ENCODE measurements at places on chromosomes 7 and 10. TPM values are rescaled to one million over a fixed set of nuclear protein-coding genes. Genes with fewer than 3 reads are reported as not detected.

ENTPD1 gene
- total RNA-seq: 1.9 TPM

FRAT1 gene
- 21.8 TPM for total RNA-seq

SPACDR gene
- total RNA-seq: 4.6 TPM

OR2A7 gene
- 3.9 TPM for total RNA-seq

CAMK2G gene
- total RNA-seq: 64.3 TPM

OR13A1 gene
- not detected for total RNA-seq

KIF11 gene
- total RNA-seq: 2.0 TPM

ASZ1 gene
- not detected for total RNA-seq

LEP gene
- not detected for total RNA-seq

NANOS1 gene
- total RNA-seq: 0.49 TPM

INSYN2A gene
- not detected for total RNA-seq

IQUB gene
- total RNA-seq: 0.14 TPM

SLC26A3 gene
- total RNA-seq: not detected

PIP gene
- total RNA-seq: not detected

PON1 gene
- not detected for total RNA-seq

PIK3AP1 gene
- total RNA-seq: 1.7 TPM

ZNF853 gene
- total RNA-seq: 2.2 TPM

WNT8B gene
- total RNA-seq: not detected

GRCh38 chr7:105723572-105723971, 142.3 kb upstream of the EFCAB10 start:
- no peak for DNase-seq

- DNase-seq: no peak
Measured at GRCh38 chr10:61606959-61607907, 55.5 kb upstream of the CABCOCO1 start.

- DNase-seq: peak; percentile 31
Measured at GRCh38 chr7:50264908-50265307, 39.6 kb upstream of the IKZF1 start.

- DNase-seq: no peak
Measured at GRCh38 chr7:127557803-127558202, 27.6 kb downstream of the GCC1 start.

- DNase-seq: no peak
Measured at GRCh38 chr10:68957654-68958053, 1.7 kb downstream of the DDX21 start.

- no peak for DNase-seq
Measured at GRCh38 chr7:3589752-3590151, 288.7 kb downstream of the SDK1 start.

DNA sequence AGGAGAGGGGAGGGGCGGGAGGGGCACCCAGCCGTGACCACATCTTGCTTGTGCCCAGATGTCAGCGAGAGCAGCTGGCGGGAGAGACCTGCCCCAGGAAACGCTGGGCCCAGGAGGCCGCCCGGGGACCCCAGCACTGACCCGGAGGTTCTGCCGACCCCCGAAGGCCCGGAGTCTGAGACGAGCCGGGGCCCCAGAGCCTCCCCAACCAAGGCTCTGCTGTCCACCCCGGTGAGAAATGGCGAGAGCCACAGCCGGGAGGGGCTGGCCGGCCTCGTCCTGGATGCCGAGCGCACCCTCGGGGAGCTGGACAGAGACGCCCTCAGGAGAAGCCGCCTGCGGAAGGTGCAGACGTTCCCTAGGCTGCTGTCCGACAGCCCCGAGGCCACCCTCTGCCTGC, 25.9 kb downstream of the KNDC1 start:
- DNase-seq: no peak

GRCh38 chr10:13939391-13939790, 352.6 kb downstream of the PRPF18 start:
- no peak for DNase-seq

GRCh38 chr10:106900016-106900652, 264.4 kb downstream of the SORCS1 start:
- no peak for DNase-seq

DNA sequence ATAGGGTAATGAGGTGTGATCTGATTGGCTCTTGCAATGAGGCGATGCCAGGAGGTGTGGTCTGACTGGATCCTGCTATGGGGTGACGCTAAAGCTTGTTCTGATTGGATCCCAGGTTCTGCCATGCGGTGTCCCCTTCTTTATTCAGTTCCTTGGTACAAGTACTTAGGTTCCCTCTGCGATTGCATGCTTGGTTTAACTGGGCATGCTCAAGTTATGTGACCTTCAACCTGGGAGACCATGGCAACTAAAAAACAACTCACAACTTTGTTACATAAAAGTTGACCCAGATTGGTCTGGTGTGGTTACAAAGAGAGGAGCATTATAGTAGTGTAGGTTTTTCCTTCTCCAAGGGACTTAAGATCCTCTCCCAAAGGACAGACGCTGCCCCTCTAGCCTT, 49.5 kb upstream of the DNAJC1 start:
- no peak for DNase-seq

GRCh38 chr7:89085580-89085979, 290.0 kb upstream of the TEX47 start:
- no peak for DNase-seq

- DNase-seq: no peak
Measured at GRCh38 chr10:69574571-69574978, 1.4 kb upstream of the NEUROG3 start.

- no peak for DNase-seq
Measured at GRCh38 chr7:4018601-4019316, 663.3 kb upstream of the FOXK1 start.

DNA sequence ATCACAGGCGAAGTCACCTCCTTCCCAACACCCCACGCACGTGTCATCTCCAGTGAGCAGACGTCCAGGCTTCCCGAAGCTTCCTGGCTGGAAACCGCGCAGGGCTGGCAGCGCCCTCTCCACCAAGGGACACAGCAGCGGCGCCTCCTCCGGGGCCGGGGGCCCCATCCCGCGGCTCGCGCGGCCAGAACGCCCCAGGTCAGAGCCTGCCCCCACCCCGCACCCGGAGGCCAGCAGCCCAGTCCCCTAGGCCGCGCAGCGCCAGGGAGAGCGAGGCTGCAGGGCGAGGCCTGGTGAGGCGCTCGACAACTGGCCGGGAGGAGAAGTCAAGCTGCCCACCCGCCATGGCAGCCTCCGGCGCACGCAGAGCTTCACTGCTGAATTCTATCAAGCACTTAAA, 247.0 kb downstream of the SEMA3D start:
- no peak for DNase-seq

- DNase-seq: no peak
Measured at GRCh38 chr7:44808914-44809393, 12.5 kb downstream of the PPIA start.

GRCh38 chr10:83023662-83024061, 1115.6 kb upstream of the GHITM start:
- DNase-seq: no peak

DNA sequence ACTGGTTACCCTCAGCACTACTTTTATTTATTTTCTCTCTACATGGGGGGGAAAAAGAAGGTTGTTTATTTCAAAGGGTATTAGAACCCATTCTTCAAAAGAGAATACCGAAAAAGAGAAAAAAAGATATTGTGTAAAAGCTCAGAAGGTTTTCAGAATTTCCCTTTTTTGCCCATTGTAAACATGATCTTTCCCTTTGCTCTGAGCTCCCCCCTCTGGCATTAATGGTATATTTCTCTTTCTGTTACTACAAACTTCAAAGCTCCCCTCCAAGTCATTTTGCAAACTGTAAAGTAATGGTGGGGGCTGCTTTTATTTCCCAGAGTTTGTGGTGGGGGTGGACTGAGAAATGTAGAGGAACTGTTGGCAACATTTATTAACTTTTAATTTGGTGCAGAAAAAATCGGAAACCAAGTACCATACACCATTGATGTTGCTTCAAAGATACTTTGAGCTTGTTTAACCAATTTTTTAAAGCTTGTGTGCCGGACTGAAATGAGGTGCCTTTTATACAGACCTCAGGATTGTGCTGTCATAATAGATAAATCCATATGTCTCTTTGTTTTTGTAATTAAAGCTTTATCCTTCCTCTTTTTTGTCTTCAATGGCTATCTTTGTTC, 181.5 kb downstream of the EXOC4 start:
- no peak for DNase-seq

DNA sequence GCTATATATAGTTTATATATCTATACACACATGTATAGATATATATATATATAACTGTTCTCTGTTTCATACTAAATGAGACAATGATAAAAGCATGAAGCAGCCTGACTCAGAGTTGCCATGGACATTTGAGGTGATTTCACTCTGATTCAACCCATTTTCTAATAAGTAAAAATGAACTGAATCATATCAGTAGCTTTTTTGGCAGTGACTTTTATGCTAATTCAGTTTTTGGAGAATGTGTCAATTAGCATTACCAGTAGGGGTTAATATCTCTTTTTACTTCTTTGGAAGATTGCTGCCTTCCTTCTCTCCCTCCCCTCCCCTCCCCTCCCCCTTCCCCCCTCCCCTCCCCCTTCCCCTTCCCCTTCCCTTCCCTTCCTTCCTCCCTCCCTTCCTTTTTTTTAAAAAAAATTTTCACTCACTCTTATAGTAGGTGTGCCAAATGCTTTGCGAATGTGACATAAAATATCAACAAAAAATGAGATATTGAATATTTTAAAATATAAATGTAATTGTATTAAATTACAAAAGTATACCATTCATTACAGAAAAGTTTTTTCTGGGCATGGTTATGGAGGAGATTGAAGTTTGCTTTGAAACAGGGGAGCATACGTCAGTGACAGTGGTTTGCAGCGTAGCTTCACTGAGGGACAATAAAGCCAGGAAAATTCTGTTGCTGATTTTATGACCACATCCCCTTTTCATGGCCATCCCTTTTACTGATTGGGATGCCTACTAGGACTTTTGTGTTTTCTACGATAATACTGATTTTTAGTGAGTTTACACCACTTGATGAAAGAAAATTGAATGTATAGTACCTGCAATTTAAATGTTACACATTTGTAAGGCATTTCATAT, 64.0 kb upstream of the KLF6 start:
- no peak for DNase-seq

- no peak for DNase-seq
Measured at GRCh38 chr7:21486511-21486910, 56.3 kb upstream of the DNAH11 start.

- DNase-seq: no peak
Measured at GRCh38 chr7:31710171-31710570, 23.2 kb downstream of the PPP1R17 start.

DNA sequence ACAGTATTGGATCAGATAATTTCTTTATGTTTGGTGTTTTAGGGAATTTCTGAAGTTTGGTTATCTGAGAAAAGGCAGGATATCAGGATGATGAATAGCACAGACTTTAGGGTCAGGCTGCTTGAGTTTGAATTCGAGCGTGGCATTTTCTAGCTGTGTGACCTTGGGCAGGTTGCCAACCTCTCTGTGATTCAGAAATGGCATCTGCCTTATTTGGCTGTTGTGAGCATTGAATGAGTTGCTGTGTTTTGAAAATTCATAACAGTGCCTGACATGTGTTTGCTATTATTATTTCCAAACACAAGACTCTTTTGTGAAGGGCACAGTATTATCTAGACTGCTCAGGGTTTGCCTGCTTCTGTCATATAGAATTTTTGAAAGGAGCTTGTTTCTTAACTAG, 66.9 kb downstream of the NXPH1 start:
- DNase-seq: no peak

DNA sequence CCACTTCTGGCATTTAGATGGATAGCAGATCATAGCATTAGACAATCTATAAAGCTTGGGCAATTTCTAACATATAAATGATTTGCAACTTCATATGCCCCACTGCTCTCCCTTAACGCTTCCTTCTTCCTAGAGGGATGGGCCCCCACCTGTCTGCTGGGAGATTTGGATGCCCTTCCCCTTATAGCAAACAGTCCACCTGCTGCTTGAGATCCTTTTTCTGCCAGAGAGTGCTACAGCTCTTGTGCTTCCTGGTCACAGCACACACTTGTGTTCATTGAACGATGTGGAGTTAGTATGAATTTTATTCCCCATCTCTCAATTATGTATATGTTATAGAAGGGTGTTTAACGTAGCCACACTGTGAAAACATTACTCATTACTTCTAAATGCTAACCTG, 10.4 kb upstream of the PCGF5 start:
- DNase-seq: no peak

DNA sequence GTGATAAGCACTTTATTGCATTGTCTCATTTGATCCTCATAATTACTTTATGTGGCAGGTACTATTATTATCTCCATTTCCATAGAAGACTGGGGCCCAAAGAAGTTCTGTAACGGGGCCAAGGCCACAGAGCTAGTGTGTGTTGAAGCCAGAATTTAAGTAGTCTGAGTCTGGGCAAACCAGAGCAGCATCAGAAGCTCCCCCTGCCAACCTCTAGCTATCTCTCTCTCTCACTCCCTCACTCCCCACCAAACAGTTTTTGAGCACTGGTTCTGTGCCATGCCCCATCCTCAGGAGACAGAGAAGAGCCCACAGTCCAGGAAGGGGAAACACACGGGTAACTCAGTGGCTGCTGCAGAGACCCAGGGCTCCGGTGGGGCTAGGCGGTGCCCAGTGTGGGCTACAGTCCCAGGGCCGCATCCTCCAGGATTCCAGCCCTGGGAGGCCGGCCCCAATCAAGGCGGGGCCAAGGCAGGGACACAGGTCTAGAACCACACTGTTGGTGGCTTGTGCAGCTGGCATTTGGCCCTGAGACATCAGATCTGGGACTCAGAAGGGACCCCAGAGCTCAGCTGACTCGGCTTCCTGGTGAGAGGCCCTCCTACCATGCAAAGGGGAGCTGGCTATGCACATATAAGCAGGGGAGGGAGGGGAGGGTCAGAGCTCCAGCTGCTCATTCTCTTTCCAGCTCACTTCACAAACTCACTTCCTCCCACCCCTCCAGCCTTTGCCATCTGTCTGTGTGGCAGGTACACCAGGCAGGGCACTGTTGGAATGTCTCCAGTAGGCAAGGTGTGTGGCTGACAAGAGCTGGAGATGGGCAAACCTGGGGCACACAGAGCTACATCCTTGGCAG, 34.4 kb downstream of the COL13A1 start:
- no peak for DNase-seq

DNA sequence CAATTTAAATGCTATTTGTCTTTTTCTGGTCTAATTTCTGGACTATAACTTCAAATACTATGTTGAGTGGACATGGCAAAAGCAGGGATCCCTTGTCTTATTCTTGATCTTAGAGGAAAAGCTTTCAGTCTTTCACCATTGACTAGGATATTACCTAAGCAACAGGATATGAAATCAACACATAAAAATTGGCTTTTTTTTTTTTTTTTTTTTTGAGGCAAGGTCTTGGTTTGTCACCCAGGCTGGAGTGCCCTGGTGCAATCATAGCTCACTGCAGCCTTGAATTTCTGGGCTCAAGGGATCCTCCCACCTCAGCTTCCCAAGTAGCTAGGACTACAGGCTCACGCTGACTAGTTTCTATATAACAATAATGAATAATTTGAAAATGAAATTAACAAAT, 90.8 kb downstream of the JMJD1C start:
- DNase-seq: no peak

GRCh38 chr10:57165671-57166070, 804.6 kb upstream of the ZWINT start:
- no peak for DNase-seq

- DNase-seq: no peak
Measured at GRCh38 chr10:613271-614138, 76.0 kb downstream of the DIP2C start.

DNA sequence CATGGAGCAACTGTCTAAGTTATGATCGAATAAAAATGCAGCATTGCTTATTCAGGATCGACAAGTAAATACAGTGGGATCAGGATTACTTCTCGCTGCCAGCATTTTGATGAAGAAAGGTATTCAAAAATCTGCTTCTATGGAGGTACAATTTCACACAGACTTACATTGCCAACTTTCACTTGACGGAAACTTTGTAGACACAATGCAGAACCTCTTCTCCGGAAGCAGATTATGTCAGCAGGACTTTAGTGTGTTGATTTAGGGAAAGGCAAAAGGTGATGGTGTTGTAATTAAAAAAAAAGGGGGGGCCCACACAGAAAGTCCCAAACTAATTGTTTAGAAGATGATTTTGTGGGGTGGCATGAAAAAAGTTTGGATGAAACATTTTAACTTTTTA, 462.4 kb upstream of the KLF6 start:
- DNase-seq: no peak
